ENCODE measurements at places on chromosomes 6 and 20.

DNA sequence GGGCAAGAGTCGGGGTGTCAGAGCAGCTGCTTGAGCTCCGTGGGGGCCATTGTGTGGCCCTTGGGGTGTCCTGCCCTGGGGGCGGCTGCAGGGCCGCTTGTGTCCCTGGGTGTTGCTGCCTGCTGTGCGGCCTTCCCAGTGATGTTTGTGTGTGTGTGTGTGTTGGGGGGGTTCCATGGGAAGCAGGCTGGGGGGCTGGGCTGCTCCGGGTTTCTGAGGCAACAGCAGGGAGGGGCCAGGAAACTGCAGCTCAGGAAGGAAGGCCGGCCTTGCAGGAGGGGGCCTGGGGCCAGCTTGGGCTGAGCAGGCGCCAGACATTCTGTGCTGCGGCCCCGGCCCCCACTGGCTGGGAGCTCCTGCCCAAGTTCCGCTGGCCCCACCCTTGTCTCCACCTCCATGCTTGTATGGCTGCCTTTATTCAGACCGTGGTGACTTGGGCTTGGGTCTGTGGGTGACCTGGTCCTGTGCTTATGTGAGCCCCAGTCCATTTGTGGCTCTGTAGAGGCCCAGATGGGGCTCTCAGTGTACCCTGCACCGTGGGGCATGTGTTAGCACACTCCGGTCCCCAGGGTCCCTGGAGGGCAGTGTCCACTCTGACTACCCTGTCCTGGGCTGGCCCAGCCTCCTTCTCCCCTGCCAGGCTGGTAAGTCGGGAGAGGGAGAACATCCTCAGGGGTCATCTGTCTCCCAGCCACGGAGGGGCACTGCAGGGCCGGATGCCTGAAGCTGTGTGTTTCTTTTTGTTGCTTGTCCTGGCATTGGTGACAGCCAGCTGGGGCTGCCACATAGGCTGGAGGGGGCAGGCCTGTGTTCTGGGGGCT, 4.6 kb upstream of the SOX18 start:
- no peak for DNase-seq

- no peak for DNase-seq
Measured at GRCh38 chr6:162572240-162572639, 155.3 kb downstream of the PRKN start.

DNA sequence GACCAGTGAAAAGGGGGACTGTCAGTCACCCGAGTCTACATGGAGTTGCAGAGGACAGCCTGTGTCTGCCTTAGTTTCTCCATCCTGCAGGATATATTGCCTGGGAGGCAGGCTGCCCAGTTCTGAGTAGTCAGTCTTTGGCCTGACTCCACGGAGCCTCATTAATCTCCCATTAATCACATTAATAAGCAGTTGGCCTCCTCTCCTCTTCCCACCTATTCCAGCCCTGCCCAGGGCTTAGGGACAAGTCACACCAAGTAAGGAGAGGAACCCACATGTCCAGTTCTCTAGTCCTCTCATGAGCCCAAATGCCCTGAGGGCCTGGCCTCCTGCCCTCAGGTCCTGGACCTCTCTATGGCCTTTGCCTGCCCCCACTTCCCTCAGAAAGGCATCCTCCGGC, 1.3 kb upstream of the MUCL3 start:
- no peak for DNase-seq

DNA sequence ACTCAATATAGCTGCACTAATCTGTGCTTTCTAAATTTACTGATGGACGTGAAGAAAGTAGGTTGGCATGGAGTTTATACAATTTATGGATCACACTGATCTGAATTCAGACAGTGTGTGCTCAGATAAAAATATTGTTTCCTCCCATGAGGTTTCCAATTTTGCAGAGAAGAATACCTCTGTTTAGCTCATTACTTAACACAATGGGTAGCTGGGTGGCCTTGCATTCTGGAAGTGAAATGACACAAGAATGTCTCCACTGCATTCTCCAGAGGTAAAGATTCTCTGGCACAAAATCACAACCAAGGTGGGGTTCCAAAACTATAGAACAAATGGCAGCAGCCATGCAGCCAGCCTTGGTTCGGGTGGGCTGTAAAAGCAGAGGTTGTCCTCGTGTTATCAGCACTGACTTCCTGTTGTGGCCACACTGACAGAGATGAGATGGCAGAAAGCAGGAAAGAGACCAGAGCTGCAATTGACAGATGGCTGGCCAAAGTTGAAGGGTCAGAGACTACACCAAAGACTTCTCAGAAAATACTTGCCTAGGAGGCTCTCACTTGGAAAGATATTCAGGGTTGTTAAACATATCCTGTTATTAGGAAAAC, 50.2 kb downstream of the HDAC2 start:
- DNase-seq = no peak

- peak; percentile 49 for DNase-seq
Measured at GRCh38 chr20:22921595-22922421, 113.3 kb upstream of the SSTR4 start.

DNA sequence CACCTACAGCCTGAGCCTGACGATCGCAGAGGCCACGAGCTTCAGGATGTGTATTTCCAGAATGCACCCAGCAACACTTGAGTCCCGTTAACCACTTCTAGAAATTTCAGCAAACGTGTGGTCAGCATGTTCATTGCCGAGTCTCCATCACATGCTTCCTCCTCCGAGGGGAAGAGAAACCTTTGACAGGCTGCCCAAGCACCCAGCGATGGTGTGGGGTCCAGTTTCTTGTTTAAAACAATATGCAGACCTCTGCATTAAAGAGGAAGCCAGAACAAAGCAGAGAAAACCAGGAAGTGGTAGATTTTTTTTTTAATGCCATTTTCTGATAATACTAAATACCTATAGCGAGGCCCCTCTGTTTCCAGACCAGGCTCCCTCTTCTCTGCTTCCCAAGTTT, 71.9 kb downstream of the GNAS-AS1 start:
- no peak for DNase-seq

DNA sequence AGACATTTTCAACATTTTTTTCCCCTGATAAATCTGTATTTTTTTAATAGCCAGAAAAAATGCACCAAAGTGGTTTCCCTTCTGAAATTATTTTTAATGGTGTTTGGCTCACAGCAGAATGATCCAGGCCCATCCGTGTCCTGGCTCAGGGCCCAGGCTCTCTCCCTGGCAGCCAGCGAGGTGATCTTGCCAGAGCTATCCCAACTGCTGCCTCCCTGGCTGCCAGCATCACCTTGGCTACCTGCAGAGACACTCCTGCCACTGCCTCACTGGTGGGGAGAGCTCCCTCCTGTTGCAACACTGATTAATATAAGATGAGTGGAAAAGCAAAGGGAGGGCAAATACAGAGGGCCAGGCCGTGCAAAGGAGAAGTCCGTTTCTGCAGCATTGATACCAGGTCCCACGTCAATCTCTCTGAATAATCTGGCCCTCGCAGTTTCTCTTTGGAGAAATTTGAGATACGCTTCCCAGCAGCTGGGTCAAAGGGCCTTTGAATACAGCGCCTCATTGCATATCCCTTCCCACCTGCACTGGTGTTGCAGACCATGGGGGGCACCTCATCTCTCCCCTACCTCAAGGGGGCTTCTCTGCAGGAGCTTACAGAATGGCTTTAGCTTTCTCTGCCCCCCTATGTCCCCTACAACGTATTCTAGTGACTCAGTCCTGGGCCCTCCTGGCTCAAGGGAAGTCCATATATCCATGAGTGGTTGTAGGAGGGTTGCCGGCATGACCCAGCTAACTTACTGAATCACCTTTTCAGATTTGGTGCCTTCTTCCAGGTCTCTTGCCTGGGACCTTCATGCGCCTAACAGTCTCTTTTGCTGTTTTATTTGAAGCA, 12.8 kb upstream of the DSTN start:
- DNase-seq = no peak

- DNase-seq = no peak
Measured at GRCh38 chr20:21092806-21093205, 13.4 kb downstream of the LINC00237 start.

DNA sequence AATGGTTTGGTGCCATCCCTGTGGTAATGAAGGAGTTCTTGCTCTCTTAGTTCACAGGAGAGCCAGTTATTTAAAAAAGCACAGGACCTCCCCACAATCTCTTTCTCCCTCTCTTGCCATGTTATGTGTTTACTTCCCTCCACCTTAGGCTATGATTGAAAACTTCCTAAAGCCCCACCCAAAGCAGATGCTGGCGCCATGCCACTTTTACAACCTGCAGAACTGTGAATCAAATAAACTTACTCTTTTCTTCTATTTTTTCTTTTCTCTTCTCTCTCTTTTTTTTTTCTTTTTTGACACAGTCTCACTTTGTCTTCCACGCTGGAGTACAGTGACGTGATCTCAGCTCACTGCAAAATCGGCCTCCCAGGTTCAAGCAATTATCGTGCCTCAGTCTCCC, 508.4 kb upstream of the EPHA7 start:
- DNase-seq = no peak

DNA sequence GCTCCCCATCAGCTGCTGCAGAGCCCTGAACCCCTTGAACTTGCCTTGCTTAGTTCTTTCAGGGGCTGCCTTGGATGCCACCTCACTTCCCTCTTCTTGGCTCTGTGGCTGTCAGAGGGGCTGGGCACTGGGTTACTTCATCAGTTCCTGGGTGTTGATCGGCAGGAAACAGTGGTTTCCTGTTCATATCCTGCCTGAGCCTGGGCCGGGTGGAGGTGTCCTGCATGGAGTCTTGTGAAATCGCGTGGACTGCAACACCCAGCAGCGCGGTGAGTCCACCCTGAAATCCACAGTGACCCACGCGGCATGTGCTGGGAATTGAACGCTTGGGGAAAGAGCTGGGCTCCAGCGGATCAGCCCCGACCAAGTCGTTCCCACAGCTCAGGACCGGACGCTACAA, 97.5 kb downstream of the CDH26 start:
- no peak for DNase-seq

GRCh38 chr6:14083751-14084150, 33.8 kb upstream of the CD83 start:
- DNase-seq = no peak

DNA sequence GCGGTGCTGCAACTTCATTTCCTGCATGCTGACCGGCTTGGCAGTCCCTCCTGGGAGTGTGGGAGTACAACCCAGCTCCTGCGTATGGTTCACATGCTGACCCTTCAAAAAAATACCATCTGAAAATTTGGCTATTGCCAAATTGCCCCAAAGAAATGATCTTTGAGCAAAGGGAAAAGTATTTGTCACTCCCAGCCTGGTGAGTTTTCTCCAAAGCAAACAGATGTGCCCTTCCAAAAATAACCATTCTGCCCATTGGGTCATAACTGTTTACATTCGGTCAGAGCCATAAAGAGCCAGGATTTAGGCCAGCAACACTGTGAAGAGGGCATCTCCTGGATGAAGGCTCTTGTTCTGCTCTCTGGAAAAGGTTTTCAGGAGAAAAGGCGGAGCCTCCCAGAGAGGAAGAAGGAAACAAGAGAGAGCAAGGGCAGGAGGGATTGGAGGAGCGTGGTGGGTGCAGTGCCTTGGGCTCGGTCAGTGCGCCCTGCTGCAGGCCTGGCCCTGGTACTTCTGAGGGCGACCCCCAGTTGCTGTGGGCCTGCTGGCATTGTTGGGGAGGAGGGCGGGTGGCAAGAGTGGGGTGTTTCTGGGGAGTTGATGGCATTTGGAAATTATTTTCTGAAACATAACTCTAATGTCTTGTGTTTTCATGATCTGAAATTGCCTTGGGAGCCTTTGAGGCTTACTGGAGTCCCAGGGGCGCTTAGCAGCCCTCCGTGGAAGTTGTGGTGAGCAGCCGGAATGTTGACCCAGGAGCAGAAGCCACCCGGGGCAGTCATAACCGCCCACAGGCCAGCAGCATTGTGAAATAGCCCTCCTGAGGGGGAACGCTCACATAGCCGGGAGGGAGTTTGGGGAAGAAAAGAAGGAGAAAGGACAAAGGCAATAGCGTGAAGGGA, 248.4 kb downstream of the MYLK4 start:
- peak; percentile 92 for DNase-seq

DNA sequence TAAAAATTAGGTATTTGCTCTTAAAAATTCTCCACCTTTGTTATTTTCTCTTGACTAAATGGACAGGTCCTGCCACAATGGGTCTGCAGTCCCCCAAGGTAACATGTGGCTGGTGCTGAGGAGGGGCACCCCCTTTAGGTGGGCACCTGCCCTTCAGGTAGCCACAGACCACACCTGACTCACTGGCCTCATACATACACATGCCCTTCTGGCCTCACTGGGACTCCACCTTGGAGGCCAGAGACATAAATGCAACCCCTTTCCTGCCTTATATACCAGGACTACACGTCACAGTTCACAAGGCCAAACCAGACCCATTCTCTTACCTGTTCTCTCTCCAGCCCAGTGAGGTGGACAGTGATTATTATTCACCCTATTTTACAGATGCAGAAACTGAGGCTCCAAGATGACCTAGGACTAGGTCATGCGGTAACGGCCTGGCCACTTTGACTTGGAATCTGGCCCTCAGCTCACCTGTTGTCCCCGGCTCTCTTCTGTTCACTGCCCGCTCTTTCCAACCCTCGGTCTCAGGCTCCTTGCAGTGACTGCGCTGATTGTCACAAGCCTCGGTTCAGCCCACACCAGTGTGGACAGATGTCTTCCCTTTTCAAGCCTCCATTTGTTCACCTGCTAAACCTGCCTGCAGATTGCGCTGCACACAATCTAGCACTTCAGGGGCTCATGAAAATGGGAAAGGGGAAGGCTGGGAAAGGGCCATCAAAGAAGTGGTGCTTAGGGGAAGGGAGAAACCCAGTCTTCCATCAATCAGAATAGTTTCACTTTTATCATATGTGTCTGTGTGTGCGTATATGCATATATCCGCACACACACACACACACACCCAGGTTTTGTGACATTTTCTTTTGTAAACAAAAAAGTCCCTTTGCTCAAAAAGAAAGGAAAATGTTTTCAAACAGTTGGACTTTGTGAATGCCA, 121.7 kb downstream of the BCAS1 start:
- DNase-seq = no peak

DNA sequence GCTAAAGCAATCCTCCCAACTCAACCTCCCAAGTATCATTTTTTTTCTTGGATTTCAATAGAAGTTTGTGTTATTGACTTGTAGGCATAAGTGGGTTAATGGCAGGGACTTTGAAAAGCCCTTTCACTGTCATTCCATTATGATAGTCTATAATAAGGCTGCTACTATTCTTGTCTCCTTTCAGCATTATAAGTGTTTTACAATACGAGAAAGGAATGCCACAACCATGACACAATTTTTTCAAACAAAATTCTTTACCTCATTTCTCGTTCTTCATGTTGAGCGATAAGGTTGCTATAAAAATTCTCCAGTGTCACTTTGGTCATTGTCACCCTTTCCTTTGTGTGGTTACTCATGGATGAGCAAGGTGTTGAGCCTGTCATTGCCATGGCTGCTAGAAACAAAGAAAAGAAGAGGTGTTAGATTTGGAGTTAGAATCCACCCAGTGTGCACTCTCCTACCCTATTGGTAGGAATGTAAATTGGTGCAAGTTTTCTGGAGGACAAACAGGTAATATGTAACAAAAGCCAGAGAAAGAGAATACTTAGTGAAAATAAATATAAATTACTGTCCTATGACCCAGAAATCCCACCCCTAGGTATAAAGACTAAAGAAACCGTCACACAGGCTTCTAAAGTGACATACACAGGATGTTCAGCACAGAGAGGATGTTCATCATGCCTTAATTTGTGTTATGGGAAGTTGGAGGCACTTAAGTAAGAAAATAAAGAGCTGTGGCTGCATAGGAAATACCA, 7.3 kb downstream of the STK38 start:
- DNase-seq = no peak
